ENCODE measurements at places on chromosomes 7 and 10.

GRCh38 chr7:43921423-43921822 lies 4.8 kb upstream of the UBE2D4 start:
- DNase-seq, result no peak

- no peak for DNase-seq
Observed at GRCh38 chr10:131769571-131770410, 131.0 kb upstream of the PPP2R2D start.

DNA sequence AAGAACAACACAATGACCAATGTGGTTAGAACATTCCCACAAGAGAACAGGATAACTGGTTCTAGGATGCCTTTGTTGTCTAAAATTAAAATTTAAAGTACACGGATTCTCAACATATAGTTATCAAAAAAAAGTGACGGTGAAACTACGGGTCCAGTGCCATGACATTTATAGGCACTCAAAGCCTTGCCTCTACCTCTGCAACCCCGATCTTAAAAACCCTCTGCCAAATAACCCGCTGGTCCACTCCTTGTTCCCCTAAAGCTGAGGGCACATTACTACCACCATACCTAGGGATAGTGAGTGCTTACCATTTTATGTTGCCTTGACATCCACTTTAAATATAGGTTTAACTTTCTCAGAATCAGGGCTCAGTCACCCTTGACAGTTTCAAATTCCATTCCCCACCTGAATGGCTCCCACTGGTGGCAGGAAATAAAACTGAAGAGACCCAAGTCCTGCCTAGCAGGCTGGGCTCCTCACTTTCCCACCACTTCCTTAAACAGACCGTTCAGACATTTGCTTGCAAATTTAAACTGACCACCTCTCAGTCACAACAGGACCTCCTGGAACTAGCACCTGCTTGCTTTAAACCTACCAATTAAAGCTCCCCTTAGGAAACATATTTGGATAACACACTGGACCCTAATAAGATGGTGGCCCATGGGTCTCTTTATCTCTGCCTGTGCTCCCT lies 169.9 kb upstream of the ASAH2 start:
- no peak for DNase-seq

- no peak for DNase-seq
Observed at GRCh38 chr10:5555021-5555510, 30.3 kb downstream of the CALML3 start.

DNA sequence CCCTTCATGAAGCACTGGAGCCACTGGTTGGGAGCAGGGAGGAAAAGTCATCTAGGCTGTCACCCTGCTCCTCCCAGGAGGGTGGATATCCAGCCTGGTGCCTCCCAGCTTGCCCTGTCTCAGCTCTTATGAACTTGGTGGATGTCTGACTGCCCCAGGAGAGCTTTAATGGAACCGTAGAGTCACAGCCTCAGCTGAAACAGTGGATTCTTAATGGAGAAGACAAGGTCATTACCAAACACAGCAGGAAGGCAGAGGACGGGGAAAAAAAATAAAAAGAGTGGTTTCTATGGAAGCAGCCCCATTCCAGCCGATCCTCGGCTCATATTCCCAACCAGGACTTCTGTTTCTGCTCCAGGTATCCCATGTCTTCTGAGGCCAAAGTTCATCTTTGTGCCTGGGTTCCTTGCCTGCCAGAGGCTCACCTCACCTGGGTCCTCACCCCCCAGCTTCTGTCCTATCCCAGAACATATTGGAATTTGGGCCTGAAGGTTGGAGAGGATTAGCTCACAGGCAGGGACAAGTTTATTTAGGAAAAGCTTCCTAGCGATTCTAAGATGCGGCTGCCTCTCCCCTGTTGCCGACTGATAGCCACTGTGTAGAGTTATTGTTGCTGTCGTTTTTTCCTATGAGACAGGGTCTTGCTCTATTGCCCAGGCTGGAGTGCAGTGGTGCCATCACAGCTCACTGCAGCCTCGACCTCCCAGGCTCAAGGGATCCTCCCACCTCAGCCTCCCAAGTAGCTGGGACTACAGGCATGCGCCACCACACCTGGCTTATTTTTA lies 15.6 kb downstream of the CCL26 start:
- no peak for DNase-seq

DNA sequence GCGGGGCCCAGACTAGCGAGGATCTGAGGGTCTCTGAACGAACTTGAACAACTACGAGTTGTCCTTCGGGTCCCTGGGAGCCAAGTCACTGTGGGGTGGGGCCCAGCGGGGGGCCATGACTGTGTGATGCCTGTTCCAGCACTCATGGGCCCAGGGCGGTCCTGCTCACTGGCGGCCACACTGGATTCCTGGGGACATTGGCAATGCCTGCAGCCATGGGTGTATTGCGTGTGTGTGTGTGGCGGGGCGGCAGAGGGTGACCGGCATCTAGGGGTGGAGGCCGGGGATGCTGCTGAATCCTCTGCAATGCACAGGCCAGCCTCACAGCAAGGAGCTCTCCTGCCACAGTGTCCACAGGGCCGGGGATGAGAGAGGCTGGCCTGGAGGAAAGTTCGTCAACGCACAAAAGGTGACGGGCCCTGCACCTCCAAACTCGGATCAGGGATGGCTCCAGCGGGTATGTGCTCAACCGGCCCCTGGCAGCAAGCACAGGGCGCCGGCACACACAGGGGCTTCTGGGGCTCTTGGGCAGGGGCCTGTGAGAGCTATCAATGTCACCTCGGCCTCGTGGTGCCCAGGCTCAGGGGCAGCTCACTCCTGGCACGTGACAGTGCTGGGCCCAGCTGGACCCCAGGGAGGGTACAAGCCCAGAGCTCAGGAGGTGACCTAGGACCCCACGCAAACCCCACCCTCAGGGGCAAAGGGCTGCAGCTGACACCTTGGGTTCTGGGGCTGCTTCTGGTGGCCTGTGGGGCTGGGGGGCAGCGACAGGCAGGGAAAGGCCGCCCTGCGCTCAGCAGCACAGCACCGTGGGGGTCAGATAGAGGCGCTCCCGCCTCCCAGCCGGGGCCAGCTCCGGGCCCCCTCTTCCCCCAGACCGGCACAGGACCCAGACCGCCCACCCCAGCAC lies 27.9 kb downstream of the PAPOLB start:
- no peak for DNase-seq

DNA sequence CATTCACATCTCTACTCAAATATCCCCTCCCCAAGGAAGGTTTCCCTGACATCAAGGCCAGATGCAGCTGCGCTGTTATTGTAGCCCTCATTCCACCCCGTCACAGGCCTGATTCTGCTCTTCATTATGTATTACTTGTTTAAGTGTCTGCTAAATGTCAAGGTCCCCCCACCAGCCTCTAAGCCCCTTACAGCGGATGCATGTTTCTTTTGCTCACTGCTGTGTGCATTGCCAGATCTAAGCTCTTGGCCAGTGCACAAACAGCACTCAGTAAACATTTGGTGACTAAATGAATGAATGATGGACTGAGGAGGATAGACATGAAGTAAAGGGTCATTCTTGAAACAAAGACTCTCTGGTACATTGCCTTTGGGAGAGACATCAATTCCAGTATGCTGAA lies 90.6 kb downstream of the NEBL start:
- no peak for DNase-seq

Measured in stimulated activated CD4-positive, alpha-beta T cell treated with anti-CD3 and anti-CD28 coated beads, Interleukin-15, amount 100 ng/mL, for 1 hour (primary cell).